GM18507 (cell line): ENCODE measurements at places on chromosomes 2 and 18.

GRCh38 chr2:75833386-75833785, 122.7 kb upstream of the GCFC2 start:
- no peak for DNase-seq

- DNase-seq = peak; percentile 20
Observed at GRCh38 chr2:217248312-217248935, 388.6 kb upstream of the TNP1 start.

GRCh38 chr2:165161510-165161909, 42.3 kb downstream of the SCN3A start:
- no peak for DNase-seq

DNA sequence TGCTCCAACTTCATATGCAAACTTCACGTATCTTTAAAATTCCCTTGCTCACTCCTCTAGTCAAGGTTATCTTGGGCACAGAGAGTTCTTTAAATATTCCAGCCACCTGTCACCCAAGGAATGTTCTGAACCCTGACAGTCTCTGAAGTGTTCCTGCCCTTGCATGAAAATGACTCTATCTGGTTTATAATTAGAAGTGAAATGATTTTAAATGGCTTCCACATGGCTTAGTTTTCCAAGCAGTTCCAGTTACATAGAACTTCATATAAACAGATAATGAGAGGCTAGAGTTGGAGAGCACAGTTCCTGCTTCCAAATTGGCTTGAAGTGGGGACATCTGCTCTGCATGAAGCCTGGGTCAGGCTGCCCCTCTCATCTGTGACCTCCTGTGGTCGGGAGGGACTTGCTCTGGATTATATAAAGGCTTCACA, 81.9 kb downstream of the SLC4A3 start:
- DNase-seq = no peak

GRCh38 chr2:52934323-52934898, 833.2 kb upstream of the CHAC2 start:
- no peak for DNase-seq

DNA sequence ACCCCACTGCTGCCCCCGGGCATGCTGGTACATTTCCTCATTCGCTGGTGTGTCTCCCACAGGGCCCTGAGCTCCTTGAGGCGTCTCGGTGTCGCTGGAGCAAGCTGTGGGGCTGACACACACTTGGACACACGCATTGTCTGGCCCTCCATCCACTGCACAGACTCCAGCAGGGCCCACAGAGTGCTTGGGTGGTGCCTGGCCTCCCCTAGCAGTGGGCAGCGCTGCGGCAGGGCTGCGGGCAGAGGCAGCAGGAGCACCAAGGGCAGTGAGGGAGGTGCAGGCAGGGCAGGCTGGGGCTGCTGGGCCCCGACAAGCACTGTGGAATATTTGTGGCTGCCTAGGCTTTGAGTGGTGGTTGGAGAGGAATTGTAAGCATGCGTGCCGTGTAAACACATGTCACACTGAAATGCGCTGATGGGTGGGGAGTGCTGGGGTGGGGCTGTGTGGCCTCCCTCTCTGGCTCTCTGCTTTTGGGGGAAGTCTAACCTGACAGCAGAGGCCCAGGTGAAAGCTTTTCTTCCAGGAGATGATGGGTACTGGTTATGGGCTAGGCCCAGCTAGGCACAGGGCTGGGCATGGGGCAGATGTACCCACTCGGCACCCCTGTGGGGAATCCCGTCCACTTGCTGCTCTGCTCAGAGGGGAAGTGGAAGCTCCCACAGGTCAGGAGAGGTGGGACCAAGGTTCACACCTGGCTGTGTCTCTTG, 55.5 kb upstream of the HS6ST1 start:
- DNase-seq = no peak

DNA sequence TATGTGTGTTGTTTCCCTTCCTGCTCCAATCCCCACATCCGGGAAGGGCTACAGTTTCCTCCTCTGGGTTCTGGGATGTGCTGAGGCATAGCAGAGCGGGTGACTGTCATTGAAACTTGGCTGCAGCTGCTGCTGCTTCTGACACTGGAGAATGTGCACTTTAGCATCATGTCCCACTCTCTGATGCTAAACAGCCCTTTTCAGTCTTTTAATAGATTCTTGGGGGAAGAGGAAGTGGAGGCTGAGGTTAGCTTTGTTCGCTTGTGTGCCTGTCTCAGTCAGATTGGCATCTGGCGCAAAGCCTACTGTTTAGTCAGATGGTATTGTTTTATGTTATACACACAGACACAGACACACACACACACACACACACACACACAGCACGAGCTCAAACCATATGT, 136.5 kb upstream of the RND3 start:
- no peak for DNase-seq

GRCh38 chr18:13544953-13545352, 181.4 kb downstream of the FAM210A start:
- no peak for DNase-seq

DNA sequence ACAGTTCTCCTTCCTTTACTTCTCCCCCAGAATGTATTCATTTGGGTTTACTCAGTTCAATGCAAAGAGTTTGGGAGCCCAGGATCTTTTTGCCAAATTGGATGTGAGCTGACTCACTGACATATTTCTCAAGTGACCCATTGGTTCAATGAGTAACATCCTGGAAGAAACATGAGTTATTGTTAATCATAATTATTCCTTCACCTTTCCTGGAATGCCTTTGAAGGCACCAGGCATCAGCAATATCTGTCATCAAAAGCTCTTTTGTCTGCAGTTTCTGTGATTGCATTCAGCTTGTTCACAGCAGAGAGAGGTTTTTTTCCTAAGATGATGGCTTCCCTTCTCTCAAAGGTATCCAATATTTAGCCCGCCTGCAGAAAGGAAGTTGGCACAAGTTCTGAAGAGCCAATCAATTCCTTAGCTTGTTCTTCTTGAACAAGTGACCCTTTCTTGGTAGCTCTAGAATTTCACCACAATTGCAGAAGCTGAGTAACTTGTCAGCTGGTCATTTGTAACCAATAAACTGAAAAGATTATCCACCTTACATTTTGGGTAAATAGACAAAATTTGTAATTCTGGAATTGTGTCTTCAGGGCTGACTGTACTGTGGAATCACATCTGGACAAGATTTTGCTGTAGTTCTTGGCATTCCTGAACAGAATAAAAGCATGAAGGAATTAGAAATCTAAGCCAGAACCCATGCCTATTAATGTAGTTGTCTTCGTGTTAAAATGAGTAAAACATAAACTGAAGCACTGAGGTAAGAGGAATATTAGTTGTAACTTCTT, 72.2 kb upstream of the TMEM17 start:
- DNase-seq = no peak

- no peak for DNase-seq
Observed at GRCh38 chr2:110115291-110116032, at the start of gene MALL. TSS of gene MALL (minus strand) at chr2:110115822. CDS start at chr2:110115792, 30 bp downstream.

DNA sequence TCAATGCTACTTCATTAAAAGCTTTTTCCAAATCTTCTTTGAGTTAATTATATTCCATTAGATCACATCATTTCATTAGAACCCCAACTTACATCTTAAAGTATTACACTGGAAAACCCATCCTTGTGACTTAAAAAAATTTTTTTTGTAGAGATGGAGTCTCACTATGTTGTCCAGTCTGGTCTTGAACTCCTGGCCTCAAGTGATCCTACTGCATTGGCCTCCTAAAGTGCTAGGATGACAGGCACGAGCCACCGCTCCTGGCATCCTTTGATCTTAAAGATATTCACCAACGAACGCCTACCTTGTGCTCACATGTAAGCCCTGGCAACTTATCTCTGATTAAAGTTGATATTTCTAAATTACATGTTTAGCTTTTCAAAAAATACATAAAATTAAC, 6.7 kb downstream of the LAPTM4A start:
- no peak for DNase-seq

DNA sequence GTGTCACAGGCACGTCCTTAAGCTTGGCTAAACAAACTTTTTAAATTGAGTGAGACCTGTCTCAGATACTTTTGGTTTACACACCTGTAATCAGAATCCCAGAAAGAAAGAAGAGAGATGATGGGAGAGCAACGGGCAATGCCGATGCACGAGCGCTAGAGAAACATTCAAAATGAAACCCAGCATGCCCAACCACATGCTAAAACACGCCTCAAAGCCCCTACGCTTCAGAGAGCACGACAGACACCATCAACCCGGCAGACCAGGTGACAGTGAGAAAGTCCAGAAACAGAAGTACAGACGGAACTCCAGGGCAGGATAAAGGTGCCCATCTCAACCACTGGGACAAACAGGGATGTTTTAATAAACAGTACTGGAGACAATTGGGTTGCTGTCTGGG, 85.5 kb downstream of the HDAC4 start:
- DNase-seq = no peak

GRCh38 chr2:189581354-189582139, 961 bp upstream of the SLC40A1 start:
- DNase-seq = no peak

GRCh38 chr2:23426263-23426905, 41.4 kb downstream of the KLHL29 start:
- no peak for DNase-seq

- DNase-seq = no peak
Observed at GRCh38 chr2:97844311-97844859, 131.0 kb downstream of the ZAP70 start.

GRCh38 chr18:38427736-38428135, 862.1 kb upstream of the CELF4 start:
- no peak for DNase-seq

DNA sequence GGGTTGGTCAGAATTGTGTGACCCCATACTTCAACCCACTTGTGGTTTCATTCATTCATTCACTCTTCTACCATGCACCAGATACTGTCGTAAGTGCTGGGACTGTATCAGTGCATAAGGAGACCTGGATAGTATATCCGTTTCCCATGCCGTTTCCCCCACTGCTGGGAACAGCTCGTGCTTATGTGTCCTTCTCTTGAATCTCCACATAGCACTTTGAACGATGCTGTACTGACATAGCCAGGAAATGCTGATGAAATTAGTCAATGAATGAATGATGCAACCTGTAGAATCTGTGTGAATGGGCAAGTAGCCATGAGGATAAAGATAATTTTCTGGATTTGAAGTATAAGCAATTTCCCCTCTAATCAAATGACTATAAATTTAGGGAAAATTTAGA, 276.1 kb downstream of the BCL2 start:
- DNase-seq = no peak

DNA sequence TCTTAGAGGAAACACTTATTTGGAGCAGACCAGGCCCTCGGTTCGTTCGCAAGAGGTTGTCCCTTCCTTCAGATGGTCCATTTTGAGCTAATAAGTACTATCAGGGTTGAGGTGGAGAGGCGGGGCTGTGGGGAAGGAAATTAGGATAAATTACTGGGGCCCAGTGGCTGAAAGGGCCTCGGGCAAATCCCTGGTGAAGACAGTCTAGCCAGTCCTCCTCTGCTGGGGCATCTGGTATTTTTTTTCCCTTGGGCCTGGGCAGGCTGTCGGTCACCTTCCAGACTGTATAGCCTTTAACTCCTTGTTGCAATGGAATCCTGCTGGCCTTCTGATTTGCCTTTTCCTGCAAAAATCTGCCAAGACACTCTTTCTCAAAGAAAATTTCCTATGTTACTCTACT, 1.7 kb upstream of the MYO3B start:
- no peak for DNase-seq

GRCh38 chr2:12493031-12493513, 223.7 kb upstream of the TRIB2 start:
- DNase-seq = no peak

DNA sequence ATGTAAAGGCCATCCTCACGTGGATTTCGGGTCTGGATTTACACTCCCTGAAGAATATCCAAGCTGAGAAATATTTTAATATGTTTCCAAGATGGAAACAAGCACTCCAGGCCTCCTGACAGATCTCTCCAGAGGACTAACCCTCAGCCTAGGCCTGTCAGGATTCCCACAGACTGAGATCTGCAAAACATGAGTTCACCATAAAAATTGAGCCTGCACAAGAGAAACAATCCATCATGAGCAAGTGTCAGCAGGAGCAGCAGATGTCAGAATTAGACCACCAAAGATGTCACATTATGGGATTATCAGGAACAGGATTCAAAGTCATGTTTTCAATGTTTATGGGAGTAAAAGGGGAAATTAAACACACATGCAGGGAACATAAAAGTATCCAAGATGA, 191.3 kb downstream of the TFCP2L1 start:
- DNase-seq = no peak

GRCh38 chr18:79453816-79454735, 58.3 kb downstream of the NFATC1 start:
- DNase-seq = no peak

GRCh38 chr2:49858657-49859056, 704.3 kb upstream of the FSHR start:
- no peak for DNase-seq
